Neuronal stem cell (in vitro differentiated cells): ENCODE measurements at places on chromosomes 3 and 15.

GRCh38 chr3:105255350-105255749 is 111.4 kb upstream of the ALCAM start:
- no peak for DNase-seq

GRCh38 chr3:128610451-128611070 is 40.1 kb downstream of the RPN1 start:
- DNase-seq = no peak

- no peak for DNase-seq
These were observed 26.5 kb upstream of the P2RY12 start for GRCh38 chr3:151410891-151411559.

GRCh38 chr3:194161131-194162045 is 25.4 kb downstream of the HES1 start:
- DNase-seq = no peak

DNA sequence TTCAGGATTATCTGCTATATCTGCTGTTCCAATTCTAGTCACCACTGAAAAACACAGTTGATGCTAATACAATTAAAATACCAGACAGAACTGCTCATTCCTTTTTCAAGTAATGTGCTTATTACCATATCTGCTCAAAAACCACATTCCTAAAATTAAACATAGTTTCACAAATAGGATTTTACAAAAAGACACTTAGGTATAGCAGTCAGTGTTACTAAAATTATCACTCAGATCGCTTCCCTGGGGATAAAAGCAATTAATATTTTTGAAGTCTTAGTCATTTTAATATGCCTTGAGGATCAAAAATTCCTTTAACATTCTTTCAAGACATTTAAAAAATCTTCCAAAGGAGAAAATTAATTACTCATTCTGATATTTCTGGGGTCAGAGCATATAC is 71.5 kb downstream of the RAD18 start:
- DNase-seq = no peak
